Activated CD4-positive, alpha-beta T cell treated with anti-CD3 and anti-CD28 coated beads, Interleukin-2, amount 10 ng/mL, durations not matched to agents 7 days and 5 days (primary cell): ENCODE measurements at places on chromosomes 11 and 22. TPM values are rescaled to one million over a fixed set of nuclear protein-coding genes. Genes with fewer than 3 reads are reported as not detected.
A peak's percentile ranks its signal among the peaks of the same experiment; 100 is the strongest.

Gene INPP5J
- total RNA-seq = not detected

Gene MFRP
- not detected for total RNA-seq

Gene LRRC55
- total RNA-seq = not detected

Gene SLC16A8
- not detected for total RNA-seq

Gene APOL3
- total RNA-seq = 150 TPM

Gene ALKBH3
- 34.6 TPM for total RNA-seq

Gene PGA4
- not detected for total RNA-seq

Gene BAIAP2L2
- total RNA-seq = 0.50 TPM

Gene POLDIP3
- 83.4 TPM for total RNA-seq

Gene CASP12
- total RNA-seq = not detected

Gene SHANK2
- not detected for total RNA-seq

Gene KCNJ1
- not detected for total RNA-seq

GRCh38 chr11:122852074-122852795 is 13.9 kb downstream of the CRTAM start:
- H3K27me3 ChIP-seq = no peaks in the 10 kb centered on the region
- no peaks in the 10 kb centered on the region for H3K36me3 ChIP-seq
- peak; percentile 29 for DNase-seq
- peak overlapping the region; percentile 87 for H3K27ac ChIP-seq

- no peak for DNase-seq
- no peak overlapping the region for H3K27ac ChIP-seq
- no peak overlapping the region for H3K4me3 ChIP-seq
- H3K4me1 ChIP-seq = peaks cover 2% of the 10 kb centered on the region
- H3K27me3 ChIP-seq = no peaks in the 10 kb centered on the region
These were observed 518.0 kb downstream of the DLG2 start for GRCh38 chr11:85109141-85109540.

- no peaks in the 10 kb centered on the region for H3K36me3 ChIP-seq
- no peak for DNase-seq
- no peaks in the 10 kb centered on the region for H3K27me3 ChIP-seq
These were observed 81.5 kb upstream of the MYOD1 start for GRCh38 chr11:17637901-17638300.

- H3K4me3 ChIP-seq = no peak overlapping the region
- no peak overlapping the region for H3K27ac ChIP-seq
- no peak for DNase-seq
- no peaks in the 10 kb centered on the region for H3K4me1 ChIP-seq
- no peaks in the 10 kb centered on the region for H3K36me3 ChIP-seq
These were observed 58.0 kb upstream of the FADD start for GRCh38 chr11:70145071-70145470.

DNA sequence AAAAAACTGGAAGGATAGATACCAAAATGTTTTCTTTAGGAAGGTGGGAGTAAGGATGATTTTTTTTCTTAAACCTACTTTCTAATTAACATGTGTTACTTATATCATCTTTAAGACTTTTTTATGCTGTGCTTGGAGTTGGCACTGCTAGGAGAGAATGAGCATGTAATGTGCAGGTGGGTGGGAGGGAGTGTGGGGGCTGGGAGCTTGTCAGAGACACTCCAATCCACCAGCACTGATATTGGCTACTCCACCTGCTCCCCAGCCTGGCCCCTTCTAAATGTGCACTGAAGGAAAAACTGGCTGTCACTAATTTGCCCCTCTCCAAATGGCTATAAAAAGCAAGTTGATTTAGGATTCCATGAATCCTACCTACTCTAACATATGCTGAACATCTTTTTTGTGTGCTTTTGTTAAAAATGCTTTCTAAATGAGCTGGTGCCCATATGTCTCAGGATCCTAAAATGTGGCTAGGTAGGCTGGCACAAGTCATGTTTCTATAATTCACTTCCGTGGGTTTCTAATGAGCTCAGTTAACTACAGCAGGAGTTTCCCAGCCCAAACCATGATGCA is 44.3 kb upstream of the BMAL1 start:
- no peaks in the 10 kb centered on the region for H3K4me1 ChIP-seq
- DNase-seq = no peak
- H3K27me3 ChIP-seq = peaks cover 18% of the 10 kb centered on the region
- no peaks in the 10 kb centered on the region for H3K36me3 ChIP-seq
- H3K4me3 ChIP-seq = no peak overlapping the region

GRCh38 chr11:119924017-119924416 is 195.0 kb upstream of the NECTIN1 start:
- DNase-seq = no peak
- H3K27ac ChIP-seq = no peak overlapping the region
- H3K4me3 ChIP-seq = no peak overlapping the region
- peaks cover 6% of the 10 kb centered on the region for H3K27me3 ChIP-seq
- H3K4me1 ChIP-seq = no peaks in the 10 kb centered on the region

- H3K36me3 ChIP-seq = peaks cover 5% of the 10 kb centered on the region
- H3K4me3 ChIP-seq = peak overlapping the region; percentile 41
- H3K4me1 ChIP-seq = peaks cover 17% of the 10 kb centered on the region
- H3K27me3 ChIP-seq = peaks cover 84% of the 10 kb centered on the region
- H3K27ac ChIP-seq = no peak overlapping the region
These were observed 1.1 kb upstream of the DBX1 start for GRCh38 chr11:20161230-20161918.

- H3K4me1 ChIP-seq = peaks cover 8% of the 10 kb centered on the region
- H3K27ac ChIP-seq = no peak overlapping the region
- DNase-seq = peak; percentile 48
These were observed 22.9 kb upstream of the MRPL17 start for GRCh38 chr11:6705905-6706535.

GRCh38 chr11:105520706-105521345 is 89.0 kb upstream of the GRIA4 start:
- H3K4me3 ChIP-seq = no peak overlapping the region
- no peaks in the 10 kb centered on the region for H3K27me3 ChIP-seq
- no peaks in the 10 kb centered on the region for H3K4me1 ChIP-seq
- H3K36me3 ChIP-seq = no peaks in the 10 kb centered on the region
- no peak overlapping the region for H3K27ac ChIP-seq
- DNase-seq = no peak
